ENCODE measurements at places on chromosomes 2 and 18.

DNA sequence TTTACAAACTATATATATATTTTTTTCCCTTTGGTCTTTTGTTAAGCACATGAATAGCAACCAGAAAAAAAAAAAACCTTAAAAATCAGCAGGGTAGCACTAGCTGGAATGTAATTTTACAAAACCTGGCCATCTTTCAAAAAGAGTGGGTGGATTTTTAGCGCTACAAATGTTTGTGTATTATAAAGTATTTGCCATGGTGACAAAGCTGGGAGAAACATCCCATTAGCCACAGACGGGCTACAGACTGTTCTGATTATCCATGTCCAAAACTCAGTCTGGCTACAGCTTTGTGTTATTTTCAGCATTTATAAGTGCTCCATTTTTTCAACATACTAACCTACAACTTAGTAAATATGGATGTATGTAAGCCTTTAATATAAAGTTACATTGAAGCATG, 249.5 kb upstream of the TANK start:
- DNase-seq, result no peak

GRCh38 chr2:123073956-123074355, 951.1 kb upstream of the CNTNAP5 start:
- no peak for DNase-seq

DNA sequence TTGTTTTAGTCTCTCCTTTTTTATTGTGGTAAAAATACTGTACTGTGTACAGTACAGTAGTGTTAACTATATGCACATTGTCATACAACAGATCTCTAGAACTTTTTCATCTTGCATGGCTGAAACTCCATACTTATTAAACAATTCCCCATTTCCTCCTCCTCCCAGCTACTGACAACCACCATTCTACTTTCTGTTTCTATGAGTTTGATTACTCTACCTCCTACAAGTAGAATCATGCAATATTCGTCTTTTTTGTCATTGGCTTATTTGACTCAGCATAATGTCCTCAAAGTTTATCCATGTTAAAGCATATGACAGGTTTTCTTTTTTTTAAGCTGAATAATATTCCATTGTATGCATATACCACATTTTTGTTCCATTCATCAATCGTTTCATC, 338.2 kb downstream of the AGPS start:
- DNase-seq, result no peak

DNA sequence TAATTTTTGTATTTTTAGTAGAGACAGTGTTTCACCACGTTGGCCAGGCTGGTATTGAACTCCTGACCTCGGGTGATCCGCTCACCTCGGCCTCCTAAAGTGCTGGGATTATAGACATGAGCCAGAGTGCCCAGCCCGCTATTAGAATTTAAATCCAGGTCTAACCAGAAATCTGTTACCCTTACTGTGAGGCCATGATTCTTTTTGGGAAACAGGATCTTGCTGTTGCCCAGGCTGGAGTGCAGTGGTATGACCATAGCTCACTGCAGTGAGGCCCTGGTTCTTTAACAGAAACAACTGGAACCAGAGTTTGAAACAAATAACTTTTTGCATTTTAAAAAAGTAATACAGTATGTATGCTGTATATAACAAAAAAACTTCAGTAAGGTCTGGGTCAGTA, 75.7 kb downstream of the NOL10 start:
- DNase-seq, result no peak

DNA sequence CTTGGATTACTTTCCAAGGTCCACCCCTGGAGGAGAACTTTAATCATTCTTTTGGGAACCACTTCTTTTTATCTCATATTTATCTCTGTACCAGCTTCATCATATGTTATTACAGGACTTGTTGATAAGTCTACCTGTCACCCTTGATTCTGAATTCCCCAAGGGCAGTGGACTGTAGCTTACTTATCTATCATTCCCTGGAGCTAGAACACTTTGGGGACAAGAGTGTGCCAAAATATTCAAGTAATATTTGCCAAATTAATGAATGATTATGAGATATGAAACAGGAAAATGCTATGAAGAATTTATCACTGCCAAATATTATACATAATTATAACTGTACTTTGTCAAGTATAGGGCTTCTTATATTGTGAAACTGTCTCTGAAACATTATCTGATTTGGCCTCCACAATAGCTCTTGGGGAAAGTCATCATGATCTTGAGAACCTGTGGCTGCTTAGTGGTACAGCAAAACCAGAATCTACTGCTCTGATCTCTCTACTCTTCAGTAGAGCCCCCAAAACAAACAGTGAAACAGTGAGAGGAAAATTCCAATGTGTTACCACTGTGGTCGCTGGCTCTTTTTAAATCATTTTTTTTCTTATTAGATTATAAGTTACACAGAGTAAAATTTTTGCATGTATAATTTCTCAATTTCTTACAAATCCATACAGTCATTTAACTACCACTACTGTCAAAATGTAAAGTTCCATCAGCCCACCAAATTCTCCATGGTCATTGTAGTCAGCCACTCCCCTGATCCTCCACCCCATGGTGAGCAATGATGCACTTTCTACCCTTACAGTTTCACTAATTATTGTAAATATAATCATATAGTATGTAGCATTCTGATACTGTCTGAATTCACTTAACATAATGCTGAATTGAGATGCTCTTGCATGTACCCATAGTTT, 197.5 kb downstream of the PIEZO2 start:
- no peak for DNase-seq

- DNase-seq, result no peak
These were observed 57.3 kb downstream of the NTSR2 start for GRCh38 chr2:11612553-11613215.

DNA sequence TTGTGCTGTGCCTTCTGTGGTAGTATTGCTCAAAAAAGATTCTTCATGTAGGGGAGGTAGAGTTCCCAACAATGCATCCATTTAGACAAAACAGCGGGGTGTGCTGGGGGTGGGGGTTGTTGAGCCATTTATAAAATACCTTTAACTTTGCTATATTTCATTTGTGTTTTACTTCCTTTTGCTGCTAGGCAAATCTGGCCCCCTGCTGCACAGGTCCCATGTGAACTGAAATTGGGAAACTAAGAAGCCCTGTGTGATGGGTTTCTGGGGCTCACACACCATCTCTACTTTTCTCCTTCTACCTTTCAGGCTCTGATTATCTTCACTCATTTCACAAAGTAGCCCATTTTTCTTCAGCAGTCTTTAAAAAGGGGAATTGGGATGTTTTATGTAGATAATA, 52.7 kb upstream of the ITGA4 start:
- DNase-seq, result no peak

DNA sequence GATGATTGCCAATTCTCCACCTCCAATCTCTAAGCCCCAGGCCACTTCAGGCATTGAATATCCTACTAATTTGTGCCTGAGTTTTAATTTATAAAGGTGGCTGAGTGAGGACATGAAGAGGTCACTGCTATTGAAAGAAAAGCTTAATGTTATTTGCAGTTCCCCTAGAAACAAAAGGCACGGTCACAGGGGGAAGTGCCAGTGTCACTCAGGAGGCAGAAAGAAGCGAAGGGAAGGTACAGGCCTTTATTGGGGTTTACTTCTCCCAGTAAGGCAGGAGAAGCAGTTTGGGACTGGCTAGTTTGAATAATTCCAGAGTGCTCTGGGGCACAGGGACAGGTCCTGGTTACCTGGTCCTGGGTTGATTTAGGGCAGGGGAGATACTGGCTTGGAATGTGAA, 1.7 kb upstream of the ABHD1 start:
- no peak for DNase-seq

- DNase-seq, result no peak
These were observed 14.5 kb upstream of the ERMN start for GRCh38 chr2:157339965-157340655.

GRCh38 chr2:221447310-221447709, 124.8 kb downstream of the EPHA4 start:
- DNase-seq, result no peak

GRCh38 chr2:60804473-60804872, 48.4 kb downstream of the PAPOLG start:
- no peak for DNase-seq

GRCh38 chr2:122251158-122251557, 495.7 kb downstream of the TSN start:
- DNase-seq, result no peak

- DNase-seq, result no peak
These were observed 668.2 kb upstream of the PKDCC start for GRCh38 chr2:41379496-41380221.

DNA sequence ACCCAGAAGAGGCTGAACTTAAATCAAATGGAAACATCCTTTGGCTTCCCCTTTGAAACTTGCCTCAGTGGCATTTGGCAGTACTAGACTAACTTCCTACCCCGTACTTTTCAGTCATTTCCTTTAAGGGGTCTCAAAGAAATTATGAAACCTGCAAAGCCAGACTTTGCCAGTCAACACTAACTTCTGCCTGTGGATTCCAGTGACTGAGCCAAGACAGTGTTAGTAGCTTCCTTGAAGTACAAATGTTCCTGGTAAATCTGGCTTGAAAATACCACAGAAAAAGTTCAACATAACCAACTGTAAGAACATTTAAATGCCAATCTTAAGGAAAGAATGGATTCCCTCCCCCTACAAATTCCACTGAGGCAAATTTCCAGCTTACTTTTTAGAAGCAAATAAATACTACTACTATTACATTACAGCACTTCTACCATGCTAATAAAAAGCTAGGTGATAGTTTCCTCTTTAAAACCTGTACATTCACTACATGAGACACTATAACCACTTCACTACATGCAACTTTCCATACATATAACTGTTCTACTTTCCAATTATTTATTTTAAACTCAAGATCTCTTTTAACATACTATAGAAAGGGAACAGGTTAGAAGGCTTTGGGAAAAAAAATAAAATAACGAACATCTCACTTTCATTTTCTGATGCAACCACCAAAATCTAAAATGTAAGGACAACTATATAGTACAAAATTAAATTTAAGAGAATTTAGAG, 2.4 kb downstream of the PELI1 start:
- no peak for DNase-seq

DNA sequence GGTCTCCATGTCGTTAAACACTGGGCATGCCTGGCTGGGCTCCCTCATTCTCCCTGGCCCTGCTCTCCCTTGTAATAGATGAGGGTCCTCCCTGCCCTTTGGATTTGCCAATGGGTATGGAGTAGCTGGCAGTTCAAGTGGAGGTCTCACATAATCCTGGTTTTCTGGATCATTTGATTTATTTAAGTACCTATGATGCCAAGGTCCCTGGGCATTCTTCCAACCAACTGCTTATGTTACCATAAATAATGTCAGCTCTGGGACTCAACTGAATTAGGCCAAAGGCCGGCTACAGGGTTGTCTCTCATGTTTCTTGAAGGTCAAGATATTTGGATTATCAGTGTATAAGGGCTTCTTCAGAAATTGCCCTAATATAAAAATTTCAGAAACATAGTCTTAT, 104.9 kb upstream of the LYPD6 start:
- DNase-seq, result no peak

All from activated naive CD8-positive, alpha-beta T cell treated with anti-CD3 and anti-CD28 coated beads for 36 hours (primary cell).